ENCODE measurements at places on chromosomes 11 and 22. TPM values are rescaled to one million over a fixed set of nuclear protein-coding genes. Genes with fewer than 3 reads are reported as not detected.
A peak's percentile ranks its signal among the peaks of the same experiment; 100 is the strongest.

Gene CD6
- total RNA-seq: 411 TPM

GRCh38 chr11:23976841-23977271, 520.0 kb upstream of the LUZP2 start:
- no peak for DNase-seq

DNA sequence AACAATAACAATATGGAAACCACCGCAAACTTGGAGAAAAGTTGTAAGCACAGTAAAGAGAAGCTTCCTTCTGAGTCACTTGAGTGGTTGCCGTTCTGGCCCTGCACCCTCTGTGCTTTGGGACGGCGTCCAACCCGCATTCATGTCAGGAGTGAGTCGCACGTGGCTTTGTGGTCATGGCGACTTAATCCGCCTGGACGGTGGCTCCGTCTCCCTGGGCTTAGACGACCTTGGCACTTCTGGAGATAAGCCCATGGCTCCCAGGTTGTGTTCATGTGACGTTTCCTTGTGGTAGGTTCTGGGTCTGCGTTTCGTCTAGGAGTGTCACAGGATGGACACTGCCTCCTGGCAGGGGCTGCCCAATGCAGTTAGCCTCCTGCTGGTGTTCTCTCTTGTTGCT, 40.5 kb downstream of the TPCN2 start:
- DNase-seq: no peak

DNA sequence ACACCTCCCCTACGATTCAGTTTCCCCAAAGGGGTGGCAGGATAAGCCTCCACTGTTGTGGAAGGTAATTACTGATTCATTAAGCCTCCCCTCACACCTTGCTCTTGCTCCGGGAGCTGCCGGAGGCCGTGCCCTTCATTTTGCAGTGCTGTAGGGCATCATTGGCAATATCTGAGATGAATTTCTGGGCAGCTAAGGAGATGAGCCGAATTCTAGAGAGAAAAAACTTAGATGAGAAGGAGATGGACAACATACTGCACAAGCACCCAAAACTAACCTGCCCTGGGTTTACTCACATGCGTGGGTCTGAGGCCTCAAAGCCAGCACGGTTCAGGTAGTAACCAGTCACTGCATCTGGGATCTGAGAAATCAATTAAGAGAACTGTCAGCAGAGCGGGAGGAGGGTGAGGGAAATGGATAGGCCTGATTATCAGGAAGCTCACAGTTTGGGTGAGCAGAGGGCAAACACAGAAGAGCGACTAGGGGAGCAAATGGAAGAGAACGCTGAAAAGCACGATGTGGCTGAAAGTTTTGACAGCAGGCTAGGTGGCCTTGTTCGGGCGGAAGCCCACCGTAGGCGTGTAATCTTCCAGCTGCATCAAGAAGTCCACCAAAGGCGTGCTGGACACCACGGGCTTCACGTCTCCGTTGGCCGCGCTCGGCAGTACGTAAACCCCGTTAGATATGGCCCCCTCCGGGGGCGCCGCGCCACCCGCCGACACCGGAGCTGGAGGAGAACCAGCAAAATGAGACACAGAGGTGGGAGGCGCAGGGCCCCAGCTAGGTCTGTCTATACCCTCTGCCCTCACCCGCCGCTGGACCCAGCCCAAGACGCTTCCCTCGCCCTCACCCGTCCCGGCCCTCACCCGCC, 689 bp downstream of the TAF10 start:
- no peak for DNase-seq

Gene BACE1-AS
- total RNA-seq: 5.7 TPM

- DNase-seq: no peak
Measured at GRCh38 chr11:43557553-43558110, 122.9 kb upstream of the HSD17B12 start.

GRCh38 chr22:28031383-28031922, 112.4 kb upstream of the PITPNB start:
- no peak for DNase-seq

DNA sequence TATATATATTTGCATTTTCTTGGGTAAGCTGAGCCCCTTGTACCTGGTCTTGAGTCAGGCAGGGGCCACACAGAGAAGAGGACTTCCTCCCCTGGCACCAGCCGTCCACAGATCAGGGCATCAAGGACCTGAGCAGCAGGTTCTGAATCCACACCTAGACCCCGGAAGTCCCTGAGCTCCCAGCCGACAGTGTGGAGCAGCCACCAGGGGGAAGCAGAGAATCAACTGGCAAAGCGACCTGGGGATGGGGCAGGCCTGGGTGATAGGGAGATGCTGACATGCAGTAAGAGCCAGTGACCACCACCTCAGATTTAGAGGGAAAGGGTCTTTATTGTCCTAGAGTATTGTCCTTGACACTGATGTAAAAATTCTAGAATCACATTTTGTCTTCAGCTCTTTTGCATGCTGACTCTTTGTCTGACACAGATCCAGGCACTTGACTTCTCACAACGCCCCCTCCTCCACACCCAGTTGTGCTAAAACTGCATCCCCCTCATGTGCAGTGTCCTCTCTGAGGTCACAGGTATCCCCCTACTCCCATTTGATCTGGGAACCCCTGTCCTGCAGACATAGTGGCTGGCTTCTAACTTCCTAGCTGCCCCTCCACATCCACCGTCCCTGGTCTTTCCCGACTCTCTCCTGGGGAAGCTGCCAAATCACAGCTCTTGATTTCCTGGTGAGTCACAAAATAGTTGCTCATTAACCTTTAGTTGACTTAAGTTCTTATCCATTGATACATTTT, 109.3 kb downstream of the GGTLC2 start:
- peak; percentile 61 for DNase-seq

DNA sequence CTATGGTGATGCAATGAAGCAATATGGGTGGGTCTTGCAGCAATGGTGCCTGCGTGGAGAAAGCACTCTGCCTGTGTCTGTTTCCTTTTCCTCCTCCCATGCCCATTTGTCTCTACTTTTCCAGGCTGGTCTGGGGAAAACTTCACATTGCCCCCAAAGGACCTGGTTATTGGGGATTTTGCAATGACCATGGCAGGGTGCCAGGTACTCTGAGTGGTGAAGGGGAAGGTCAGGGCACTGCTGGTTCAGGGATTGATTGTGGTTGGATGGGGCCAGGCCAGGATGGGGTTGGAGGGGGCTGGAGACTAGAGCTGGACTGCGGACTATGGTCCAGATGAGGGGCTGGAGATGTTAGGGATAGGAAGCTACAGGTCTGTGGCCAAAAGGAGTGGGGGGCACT, 92.1 kb downstream of the INSC start:
- DNase-seq: no peak

DNA sequence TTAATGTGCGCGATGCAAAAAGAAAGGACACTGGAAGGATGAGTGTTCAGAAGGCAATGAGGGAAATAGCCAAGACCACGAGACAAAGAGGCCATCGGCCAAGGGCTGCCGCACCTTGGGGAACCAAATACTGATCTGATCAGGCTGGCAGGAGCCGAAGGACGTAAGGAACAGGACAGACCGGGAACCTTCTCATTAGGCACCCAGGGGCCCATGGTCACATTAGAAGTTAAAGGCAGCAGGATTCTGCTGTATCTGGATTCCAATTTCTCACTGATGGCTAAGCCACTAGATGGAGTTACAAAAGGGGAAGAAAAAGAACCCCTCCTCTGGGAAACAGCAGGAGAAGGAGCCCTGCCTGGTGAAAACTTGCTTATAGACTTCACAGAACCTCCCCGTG, 28.8 kb upstream of the CPT1A start:
- no peak for DNase-seq

Gene LRRC51
- 8.2 TPM for total RNA-seq

DNA sequence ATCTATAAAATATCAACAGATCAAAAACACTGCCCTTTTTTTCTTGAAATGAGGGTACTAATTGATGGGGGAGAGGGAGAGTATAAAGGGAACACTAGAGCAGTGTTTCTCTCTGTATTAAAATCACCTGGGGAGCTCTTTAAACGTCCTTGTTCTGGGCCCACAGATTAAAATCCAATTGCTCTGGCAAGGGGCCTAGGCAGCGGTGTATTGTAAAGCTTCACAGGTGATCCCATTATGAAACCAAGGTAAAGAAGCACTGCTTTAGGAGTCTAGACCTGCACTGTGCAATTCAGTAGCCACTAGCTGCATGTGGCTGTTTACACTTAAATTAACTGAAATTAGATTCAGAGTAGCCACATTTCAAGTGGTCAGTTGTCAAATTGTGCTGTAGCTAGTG, 3.0 kb downstream of the AQP11 start:
- no peak for DNase-seq

GRCh38 chr11:81070948-81071347, 1630.1 kb upstream of the TENM4 start:
- DNase-seq: no peak

DNA sequence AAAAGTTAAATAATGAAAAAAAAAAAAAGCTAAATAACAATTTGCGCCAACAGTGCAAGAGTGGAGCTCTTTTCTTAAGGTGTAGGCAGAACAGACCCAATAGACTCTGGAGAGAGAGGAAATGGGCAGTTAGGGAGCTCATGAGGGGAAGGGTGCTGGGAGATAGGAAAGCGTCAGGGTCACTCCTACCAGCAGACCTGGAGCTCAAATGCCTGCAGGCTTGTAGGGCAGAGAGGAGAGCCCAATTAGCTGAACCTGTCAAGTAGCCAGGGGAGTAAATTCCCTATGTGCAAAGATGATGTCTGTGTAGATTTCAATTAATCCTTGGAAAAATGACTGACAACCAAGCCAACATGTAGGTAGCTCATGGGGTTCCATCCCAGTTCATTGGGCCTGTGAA, 73.0 kb downstream of the RAB30 start:
- DNase-seq: no peak

Gene TTC36
- 0.59 TPM for total RNA-seq

Gene EIF3D
- 323 TPM for total RNA-seq

DNA sequence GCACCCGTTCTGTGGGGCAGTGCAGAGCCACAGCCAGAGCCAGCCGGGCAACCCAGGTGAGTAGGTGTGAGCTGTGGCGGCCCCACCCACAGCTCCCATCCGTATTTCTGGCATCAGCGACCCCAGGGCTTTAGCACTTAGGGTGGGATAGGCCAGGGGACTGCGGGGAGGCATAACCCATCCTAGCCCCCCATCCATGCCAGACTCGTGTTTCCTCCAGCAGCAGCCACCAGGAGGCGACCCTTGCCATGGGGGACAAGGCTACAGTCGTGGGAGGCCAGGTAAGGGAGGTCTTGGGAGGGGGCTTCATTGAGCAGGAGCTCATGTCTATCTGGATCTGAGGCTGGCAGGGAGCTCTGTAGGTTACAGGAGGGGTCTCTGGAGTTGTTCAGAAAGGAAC, 873 bp downstream of the OTOG start:
- DNase-seq: no peak

Gene IL18
- not detected for total RNA-seq

Gene UCP3
- total RNA-seq: 4.1 TPM

DNA sequence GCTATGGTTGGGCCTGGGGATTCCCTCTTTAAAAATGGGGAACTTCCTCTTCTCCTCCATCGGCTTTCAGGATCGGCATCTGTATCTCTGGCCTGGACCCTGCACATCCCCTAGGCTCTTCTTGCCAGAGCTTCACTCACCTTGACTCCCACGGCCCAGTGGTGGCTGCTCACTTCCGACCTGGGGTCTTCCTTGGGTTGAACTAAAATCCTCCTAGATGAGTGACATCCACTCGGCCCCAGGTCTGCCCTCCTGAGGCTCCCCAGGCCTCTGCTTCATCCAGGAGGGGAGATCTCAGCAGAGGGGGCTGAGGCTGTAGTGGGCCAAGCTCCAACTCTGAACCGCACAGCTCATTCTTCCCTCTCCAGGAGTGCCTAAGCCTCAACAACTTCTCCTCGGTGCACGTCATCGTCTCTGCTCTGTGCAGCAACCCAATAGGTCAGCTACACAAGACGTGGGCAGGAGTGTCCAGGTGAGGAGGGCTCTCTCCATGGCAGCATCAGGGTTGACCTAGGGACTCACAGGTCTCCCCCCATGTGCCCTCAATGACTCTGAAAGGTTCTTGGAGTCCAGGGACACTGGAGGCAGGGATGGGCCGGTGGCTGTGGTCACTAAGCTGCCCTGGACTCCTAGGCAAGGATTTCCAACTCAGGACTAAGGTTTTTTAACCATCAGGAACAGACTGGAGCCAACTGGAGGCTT, 3.3 kb downstream of the RGL4 start:
- DNase-seq: no peak

DNA sequence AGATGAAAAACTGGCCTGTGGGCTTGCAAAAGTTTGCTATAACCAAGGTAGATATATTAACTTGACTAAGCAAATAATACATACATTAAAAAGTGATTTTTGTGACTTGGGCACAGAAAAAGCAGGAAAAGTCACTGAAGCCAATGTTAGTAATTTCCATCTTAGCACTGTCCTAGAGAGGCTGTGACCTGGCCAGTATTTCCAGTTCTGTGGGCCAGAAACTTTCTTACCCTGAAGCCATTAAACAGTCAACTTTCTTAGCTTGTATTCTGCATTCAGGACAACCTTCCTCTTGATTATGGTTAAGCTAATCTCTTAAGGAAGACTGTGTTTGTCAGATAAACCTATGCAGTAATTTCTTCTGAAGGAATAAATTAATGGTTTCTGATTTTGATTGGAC, 22.3 kb upstream of the SLC36A4 start:
- DNase-seq: no peak

Gene FERMT3
- total RNA-seq: 201 TPM

- peak; percentile 39 for DNase-seq
Measured at GRCh38 chr22:35023692-35024363, 42.1 kb upstream of the ISX start.

Gene PATE4
- not detected for total RNA-seq

DNA sequence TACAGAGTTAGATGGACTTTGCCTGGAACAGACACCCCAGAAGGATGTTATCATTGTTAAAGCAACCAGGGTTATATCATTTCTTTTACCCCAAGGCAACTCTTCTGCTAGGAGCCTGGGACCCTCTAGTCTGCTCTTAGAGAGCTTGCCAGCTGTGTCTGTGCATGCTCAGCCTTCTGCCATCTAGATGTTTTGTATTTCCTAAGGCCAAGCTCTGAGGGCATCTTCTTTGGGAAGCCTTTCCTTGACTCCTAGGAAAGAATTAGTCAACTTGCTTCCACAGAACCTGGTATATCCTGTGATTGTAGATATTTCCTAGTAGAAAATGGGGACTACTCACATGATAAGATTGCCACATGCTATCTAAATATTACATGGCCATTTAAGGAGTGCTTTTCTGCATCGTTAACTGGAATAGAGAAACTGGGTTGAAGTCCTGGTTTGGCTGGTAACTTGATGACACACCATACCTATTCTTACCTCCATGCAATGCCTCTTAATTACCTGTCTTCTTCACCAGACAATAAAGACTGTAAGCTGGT, 87.6 kb downstream of the STIM1 start:
- no peak for DNase-seq

GRCh38 chr11:115146425-115146824, 357.8 kb downstream of the CADM1 start:
- DNase-seq: no peak

GRCh38 chr11:100359281-100359680, 327.8 kb upstream of the ARHGAP42 start:
- no peak for DNase-seq
